ENCODE measurements at places on chromosomes 2 and 18.

- no peak for DNase-seq
These were observed 1009.9 kb upstream of the KLHL29 start for GRCh38 chr2:22375096-22375495.

GRCh38 chr2:16537347-16537746 is 128.3 kb downstream of the CYRIA start:
- DNase-seq: no peak

DNA sequence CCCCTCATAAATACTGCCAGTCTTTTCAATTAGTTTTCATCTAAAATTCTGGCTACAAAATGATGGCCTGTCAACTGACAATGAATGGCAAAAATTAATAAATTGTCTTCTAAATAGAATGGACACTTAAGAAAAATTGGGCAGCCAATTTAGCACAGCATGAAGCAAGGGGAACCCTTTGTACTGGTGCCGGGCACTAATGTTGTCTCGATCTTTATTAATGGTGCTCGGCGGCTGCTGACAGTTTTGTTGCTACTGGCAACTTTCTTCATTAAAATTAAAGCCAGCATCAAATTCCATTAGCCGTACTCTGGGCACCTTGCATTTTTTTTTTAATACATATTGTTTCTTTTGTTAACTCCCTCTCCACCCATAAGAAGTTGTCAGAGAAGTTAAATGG is 309.3 kb downstream of the GBX2 start:
- no peak for DNase-seq

DNA sequence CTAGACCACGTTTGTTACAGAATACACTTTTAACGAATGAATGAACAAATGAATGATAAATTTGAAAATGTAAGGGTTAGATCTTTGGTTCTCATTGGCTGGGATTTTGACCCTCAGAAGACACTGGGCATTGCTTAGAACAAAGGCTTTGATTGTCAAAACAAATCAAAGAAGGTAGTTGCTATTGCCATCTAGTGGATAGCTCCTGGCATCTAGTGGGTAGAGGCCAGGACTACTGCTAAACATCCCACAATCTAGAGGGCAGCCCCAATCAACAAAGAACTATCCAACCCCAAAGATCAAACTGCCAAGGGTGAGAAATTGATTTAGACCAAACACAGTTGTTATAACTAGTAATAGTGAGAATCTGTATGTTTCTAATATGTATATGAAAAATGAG is 552.3 kb downstream of the KCNJ3 start:
- no peak for DNase-seq

- no peak for DNase-seq
These were observed 9.3 kb upstream of the OTOF start for GRCh38 chr2:26487192-26487591.

DNA sequence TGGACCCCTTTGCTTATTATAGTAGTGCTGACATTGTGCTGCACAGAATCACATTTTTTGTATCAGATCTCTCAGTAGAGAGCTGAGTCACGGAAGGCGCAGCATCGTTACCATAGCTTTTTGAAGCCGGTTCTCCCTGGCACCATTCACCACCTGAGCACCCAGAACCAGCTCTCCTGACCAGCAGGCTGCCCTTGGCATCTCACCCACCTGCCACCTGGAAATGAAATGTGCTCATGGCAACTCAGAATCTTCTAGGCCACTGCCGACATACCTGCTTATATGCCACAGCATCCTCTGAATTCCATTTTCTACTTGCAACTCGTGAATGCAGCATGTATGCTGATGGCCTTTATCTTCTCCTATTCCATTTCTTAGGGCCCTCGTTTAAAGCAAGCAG is 62.7 kb downstream of the COA5 start:
- no peak for DNase-seq

DNA sequence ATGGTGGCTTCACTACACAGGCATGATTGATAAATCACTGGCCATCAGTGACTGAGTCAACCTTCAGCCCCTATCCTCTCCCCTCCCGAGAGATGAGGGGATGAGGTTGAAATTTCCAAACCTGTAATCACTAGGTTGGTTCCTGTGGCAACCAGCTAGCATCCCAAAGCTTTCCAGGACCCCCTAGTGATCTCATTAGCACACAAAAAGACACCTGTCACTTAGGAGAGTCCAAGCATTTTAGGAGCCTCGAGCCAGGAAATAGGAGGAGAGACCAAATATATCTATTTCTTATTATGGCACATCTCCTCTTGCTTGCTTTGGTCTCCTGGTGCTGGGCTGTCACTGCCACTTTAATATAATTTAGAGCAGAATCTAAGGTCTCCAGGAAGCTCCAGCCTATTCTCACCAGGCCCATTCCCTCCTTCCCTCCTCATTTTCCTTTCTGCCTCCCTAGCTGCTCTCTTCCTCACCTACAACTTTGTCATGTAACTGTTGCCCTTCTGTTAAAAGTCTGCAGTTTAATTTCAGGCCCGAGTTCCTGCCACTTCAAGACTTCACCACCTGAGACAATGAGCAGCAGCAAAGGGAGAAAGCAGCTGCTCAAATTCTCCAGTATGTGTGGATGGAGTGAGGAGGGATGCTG is 33.2 kb upstream of the NAB1 start:
- no peak for DNase-seq

GRCh38 chr2:62938126-62938525 is 112.5 kb upstream of the OTX1 start:
- DNase-seq: no peak

- no peak for DNase-seq
These were observed 16.9 kb upstream of the MYO1B start for GRCh38 chr2:191228333-191228732.

- peak; percentile 73 for DNase-seq
These were observed 31.1 kb downstream of the HDAC4 start for GRCh38 chr2:239369631-239370161.

- DNase-seq: no peak
These were observed 49.6 kb upstream of the SLC5A7 start for GRCh38 chr2:107936433-107937359.

Data from fibroblast of gingiva (primary cell).